Kidney (tissue), 22 donors: ENCODE measurements at places on chromosomes 16 and 17. TPM values are rescaled to one million over a fixed set of nuclear protein-coding genes. Genes with fewer than 3 reads are reported as not detected.

DNA sequence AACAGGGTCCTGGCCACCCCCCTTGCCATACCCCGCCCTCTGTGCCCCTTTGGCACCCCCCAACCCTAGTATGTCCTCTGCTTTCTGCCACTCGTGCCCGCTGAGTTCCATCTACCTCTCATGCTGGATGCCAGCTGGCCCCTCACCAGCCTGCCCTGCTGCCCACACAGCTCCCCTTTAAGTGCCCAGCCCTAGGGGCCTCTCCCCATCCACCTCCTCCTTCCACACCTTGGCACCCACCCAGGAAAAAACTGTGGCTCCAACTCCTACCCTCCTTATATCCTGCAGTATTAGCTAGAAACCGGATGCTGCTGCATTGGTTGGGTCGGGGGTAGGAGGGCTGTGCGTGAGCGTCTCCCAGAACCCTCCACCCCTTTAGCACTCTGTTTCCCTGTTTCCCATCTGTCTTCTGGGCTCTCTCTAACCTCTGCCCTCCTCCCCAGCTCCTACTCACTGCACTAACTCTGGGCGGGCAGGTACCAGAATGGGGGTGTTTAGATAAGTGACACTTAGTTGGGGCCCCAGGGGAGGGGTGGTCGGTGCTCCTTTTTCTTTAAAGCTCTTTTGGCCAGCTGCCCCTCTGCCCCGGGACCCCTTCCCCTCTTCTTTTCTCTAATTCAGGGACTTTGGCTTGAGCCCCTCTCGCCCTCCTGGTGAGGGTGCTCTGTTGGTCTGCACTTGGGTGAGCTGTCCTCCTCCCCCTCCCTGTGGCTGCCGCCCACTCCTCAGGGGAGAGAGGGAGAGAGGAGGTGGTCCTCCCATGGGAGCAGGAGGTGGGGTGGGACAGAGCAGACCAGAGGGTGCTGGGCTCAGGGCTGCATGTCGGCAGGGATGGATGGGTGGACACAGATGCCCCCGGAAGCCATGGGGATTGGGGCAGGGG lies 9.9 kb downstream of the NR1D1 start:
- DNase-seq: no peak

GRCh38 chr17:43018932-43019331 lies 3.3 kb downstream of the VAT1 start:
- no peak for DNase-seq

DNA sequence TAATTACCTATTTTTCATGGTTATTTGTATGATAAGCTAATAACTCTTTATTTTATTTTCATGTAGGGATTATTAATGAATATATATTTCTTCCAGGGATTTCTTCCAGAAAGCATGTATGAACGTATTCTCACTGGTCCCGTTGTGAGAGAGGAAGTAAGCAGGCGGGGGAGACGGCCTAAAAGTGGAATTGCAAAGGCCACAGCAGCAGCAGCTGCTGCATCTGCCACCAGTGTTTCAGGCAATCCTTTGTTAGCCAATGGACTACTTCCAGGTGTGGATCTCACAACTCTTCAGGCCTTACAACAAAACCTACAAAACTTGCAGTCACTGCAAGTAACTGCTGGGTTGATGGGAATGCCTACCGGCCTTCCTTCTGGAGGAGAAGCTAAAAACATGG lies 110.3 kb upstream of the RBL2 start:
- DNase-seq: no peak

DNA sequence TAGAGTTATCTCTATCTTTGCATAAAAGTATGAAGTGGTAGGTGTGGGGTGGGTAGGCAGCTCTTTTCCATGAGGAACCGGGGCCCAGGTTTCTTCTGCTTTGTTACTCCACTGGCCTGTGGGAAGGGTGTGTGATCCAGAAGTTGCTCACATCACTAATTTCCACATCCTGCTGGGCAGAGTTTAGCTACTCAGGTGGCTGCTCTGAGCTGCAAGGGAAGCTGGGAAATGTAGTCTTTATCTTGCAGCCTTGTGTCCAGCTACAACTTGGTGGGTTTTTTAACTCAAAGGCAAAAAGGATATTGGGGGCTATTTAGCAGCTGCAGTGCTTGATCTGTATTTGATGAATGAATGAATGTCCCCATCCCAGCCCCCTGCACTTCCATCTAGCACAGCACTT lies 335.3 kb downstream of the SNX29 start:
- DNase-seq: no peak

DNA sequence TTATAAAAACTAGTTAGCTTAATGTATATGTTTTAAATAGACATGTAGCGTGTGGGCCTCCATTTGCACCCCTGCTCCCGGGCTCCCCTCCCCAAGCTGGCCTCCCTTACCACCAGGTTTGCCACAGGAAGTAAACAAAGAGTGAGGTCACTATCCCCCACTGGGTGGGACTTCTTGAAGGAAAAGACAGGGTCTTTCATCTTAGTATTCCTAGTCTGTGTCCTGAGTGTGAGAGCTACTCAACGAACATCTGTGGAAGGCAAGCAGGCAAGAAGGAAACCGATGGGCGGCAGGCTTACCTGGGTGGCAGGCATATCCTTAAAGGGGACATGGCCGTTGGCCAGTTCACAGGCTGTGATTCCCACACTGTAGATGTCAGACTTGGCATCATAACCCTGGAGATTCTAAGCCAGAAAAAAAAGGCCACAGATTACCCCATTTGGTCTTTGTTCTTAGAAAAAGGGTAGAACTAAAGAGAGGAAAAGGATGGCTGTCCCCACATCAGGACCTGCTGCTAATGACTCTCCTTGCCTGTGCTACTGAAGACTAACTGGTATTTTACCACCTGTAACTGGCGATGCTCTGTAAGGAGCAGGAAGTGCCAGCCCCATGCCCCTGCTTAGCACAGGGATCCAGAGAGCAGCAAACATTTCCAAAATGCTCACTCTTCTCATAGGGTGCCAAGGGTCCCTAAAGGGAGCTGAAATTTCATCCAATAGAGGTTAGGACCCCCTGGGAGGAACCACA lies 6.6 kb upstream of the LIMD2 start:
- DNase-seq: no peak

The ENPP7 gene
- polyA plus RNA-seq: 3.7 TPM
